ENCODE measurements at places on chromosomes 2 and 18. TPM values are rescaled to one million over a fixed set of nuclear protein-coding genes. Genes with fewer than 3 reads are reported as not detected.

MOGAT1 gene
- polyA plus RNA-seq: not detected

REG1A gene
- not detected for polyA plus RNA-seq

DPYSL5 gene
- polyA plus RNA-seq: 24.2 TPM

PIAS2 gene
- 23.5 TPM for polyA plus RNA-seq

TNFRSF11A gene
- 3.5 TPM for polyA plus RNA-seq

LIPT1 gene
- 9.3 TPM for polyA plus RNA-seq

GAD1 gene
- 2.5 TPM for polyA plus RNA-seq

CLK1 gene
- 146 TPM for polyA plus RNA-seq

IL1F10 gene
- polyA plus RNA-seq: not detected

GKN2 gene
- polyA plus RNA-seq: not detected

MREG gene
- polyA plus RNA-seq: 4.4 TPM

FAHD2A gene
- 25.0 TPM for polyA plus RNA-seq

CCDC178 gene
- 0.87 TPM for polyA plus RNA-seq

KIF5C gene
- polyA plus RNA-seq: 2.5 TPM

B4GALT6 gene
- 9.6 TPM for polyA plus RNA-seq

All from muscle of arm (tissue), 14 donors.